ENCODE measurements at places on chromosomes 6 and 20.
A peak's percentile ranks its signal among the peaks of the same experiment; 100 is the strongest.

- DNase-seq: no peak
Measured at GRCh38 chr20:47799116-47799715, 13.9 kb upstream of the SULF2 start.

DNA sequence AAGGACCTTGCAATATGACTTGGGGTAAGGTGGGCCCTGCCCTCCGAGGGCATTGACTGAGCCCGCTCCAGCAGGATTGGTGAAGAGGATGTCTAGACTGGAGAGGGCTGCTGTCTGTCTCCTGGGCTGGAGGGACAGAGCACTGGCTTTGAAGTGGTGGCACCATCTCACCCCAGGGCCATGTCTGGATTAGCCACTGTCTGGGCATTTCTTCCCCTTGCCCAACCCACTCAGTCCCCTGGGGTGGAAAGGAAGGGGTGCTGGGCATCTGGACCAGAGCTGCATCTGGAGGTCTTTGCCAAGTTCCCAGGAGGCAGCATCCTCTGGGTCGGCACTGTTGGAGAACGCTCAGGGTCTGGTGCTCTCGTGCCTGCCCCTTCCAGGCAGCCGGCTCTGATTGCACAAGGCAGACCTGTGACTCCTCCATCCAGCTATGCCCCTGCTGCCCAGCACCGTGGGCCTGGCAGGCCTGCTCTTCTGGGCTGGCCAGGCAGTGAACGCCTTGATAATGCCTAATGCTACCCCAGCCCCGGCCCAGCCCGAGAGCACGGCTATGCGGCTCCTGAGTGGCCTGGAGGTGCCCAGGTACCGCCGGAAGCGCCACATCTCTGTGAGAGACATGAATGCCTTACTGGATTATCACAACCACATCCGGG lies at the start of gene R3HDML:
TSS of gene R3HDML (plus strand) at position 319 of the 656 bp plus-strand sequence. CDS start at position 434, 115 bp downstream.
- no peak for DNase-seq

- peak; percentile 48 for DNase-seq
Measured at GRCh38 chr6:108966855-108967755, 118.9 kb downstream of the ARMC2 start.

DNA sequence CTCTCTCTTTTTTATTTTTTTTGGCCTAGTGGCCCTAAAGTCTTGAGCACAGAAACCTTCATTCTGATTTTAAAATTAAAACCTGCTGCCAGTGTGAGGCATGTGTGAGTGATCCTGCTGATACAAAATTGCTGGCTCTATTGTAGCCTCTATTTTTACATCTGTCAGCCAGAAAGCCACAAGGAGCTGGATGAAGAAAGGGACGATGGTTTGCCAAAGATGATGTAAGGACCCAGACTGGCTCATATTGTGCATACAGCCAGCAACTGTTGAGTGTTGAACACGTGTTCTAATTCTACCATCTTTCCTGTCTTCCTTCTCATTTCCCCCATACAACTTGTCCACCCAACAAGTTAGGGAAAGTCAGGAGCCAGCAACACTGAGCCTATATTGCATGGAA lies 40.8 kb upstream of the ATXN1 start:
- DNase-seq: no peak

- DNase-seq: no peak
Measured at GRCh38 chr6:148973538-148974208, 226.8 kb downstream of the UST start.

DNA sequence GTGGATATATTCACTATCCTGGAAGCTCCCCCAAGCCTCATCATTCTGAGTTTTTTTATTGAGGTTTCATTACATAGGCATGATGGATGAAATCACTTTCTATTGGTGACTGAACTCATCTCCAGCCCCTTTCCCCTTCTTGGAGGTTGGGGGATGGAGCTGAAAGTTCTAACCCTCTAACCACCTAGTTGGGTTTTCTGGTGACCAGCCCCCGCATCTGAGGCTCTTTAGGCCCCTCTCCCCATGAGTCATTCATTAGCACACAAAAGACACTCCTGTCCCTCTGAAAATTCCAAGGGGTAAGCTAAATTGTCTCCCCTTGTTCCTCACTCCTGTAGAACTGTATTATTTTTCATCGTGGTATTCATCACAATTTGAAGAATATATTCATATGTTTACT lies 33.3 kb downstream of the GFRA4 start:
- no peak for DNase-seq

DNA sequence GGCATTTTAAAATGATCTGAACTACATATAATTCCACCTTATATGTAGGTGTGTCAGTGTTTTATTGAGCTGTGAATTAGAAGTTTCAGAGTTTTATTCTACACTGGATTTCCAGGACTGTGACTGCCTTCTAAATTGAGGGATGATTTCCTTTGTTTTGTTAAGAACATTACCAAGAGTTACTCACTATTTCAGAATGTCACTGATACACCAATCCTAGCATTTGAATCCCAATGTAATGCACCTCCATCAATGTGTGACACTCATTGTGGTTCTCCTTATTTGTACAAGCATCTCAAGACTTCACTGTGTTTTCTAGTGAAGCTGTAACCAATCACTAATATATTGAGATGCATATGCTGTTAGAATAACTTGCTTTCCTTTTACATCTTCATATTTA lies 86.8 kb downstream of the PLCB1 start:
- DNase-seq: no peak

DNA sequence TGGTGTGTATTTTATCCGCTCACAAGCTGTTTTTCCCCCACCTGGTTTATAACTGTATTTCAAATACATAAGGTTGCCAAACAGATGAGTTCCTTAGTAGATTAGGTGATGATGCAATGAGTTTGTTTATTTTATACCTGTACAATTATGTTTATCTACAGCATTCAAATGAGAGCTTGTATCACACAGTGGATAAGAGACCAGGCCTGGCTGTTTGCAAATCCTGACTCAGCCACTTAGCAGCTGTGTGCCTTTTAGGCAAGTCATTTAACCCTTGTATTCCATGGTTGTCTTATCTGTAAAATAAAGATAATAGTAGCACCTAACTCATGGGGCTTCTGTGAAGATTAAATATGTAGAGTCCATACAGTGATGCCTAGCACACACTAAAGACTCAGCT lies 143.7 kb downstream of the MOXD1 start:
- no peak for DNase-seq

DNA sequence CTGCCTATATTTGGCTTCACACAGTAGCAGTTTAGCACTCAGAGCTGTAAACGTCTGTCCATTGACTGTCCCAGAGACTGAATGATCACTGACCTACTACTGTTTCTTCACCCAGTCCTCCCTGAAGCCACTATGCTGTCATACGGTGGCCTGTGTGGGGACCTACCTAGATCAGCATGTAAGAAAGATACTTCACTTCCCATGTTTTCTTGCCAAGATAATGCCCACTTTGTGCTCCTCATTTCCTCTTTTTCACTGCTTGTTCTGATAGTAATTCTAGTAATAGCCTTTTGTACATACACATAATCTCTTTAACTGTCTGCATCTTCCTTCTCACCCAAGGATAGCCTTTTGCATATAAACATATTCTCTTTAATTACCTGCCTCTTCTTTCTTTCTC lies 109.9 kb upstream of the TIAM2 start:
- DNase-seq: no peak

DNA sequence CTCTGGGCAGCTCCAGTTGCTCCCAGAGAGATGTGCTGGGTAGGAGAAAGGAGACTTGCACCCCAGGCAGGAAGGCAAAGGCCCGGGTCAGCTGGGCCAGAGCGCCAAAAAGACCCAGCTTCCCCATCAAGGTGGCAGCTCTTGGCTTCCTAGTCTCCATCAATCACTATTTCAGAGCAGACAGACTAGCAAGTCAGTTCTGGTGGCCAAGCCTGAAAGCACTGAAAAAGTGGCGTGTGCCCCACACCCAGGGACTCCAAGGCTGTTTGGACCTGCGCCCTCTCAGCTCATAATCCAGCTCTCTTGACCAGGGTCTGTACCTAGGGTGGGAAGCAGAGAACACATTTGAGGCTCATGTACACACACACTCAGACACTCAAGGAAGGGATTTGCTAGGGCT lies 3.7 kb downstream of the MAFB start:
- DNase-seq: no peak

- no peak for DNase-seq
Measured at GRCh38 chr20:51928931-51929330, 126.6 kb upstream of the SALL4 start.

GRCh38 chr6:10201606-10202510 lies 213.0 kb downstream of the TFAP2A start:
- DNase-seq: no peak

- DNase-seq: no peak
Measured at GRCh38 chr6:133985970-133986369, 32.9 kb downstream of the TBPL1 start.

- DNase-seq: no peak
Measured at GRCh38 chr6:113182370-113183141, 674.6 kb upstream of the MARCKS start.

- DNase-seq: no peak
Measured at GRCh38 chr6:150610584-150610983, 10.9 kb downstream of the PLEKHG1 start.

GRCh38 chr20:46715292-46715756 lies 5.9 kb downstream of the SLC2A10 start:
- no peak for DNase-seq

DNA sequence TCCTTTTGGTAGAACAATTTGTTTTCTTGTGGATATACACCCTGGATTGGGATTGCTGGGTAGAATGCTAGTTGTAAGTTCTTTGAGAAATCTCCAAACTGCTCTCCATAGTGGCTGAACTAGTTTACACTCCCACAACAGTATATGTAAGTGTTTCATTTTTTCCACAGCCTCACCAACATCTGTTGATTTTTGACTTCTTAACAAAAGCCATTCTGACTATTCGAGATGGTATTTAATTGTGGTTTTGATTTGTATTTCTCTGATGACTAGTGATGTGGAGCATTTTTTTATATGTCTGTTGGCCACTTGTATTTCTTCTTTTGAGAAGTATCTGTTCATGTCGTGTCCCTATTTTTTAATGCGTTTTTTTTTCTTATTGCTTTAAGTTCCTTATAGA lies 444.1 kb downstream of the CBLN4 start:
- DNase-seq: no peak

DNA sequence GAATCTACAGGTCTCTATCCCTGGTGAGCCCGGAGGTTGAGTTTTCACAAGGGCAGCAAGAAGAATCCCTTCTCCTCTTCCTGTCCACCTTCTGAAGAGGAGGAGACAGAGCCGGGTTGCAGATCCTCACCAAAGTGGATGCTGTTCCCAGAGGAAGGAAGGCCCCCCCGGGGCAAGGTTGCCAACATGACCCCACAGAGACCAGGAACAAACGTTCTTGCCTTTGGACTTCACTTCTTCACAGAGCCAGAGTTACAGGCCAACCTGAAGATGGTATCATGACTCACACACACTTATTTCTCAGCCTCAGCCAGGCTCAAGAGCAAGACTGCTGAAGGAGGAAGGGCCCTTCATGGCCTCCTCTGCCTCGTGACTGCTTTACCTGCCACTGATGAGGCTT lies 384.3 kb downstream of the CD83 start:
- no peak for DNase-seq
